GM23338 (cell line): ENCODE measurements at places on chromosomes 11 and 22. TPM values are rescaled to one million over a fixed set of nuclear protein-coding genes. Genes with fewer than 3 reads are reported as not detected.

DNA sequence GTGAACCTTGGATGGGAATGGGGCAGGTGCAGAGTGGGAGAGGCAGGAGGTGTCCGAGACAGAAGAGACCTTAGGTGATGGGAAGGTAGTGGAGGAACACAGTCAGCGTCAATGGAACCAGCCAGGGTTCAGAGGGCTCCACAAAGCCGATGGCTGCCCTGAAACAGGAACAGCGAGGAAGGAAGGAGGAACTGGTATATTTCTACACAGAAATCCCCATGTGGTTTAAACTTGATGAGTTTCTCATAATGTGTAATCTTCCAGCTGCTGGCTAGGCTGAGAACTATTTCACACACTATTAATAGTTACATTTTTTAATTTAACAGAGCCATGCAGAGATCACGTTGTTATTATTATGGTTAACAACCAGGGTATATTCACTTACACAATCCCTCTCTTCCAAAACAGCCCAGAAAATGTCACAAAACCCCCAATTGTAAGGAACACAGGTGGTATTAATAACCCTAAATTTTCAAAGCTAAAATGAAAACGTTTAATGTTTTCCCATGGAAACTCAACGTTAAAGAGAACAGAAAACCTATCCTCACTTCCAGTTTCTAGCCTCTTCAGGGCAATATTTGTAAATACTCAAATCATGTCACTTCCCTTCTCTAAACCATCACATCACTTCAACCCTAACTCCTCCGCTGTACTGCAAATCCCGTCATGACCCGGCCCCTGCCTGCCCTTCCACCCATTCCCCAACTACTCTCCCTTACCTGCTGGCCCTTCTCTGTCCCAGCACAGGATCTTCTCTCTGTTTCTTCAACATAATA, 74.5 kb upstream of the ARFGAP3 start:
- H3K27ac ChIP-seq, result no peak overlapping the region; the same call in 1 of the 2 replicates
- H3K4me1 ChIP-seq, result no peaks in the 10 kb centered on the region
- H3K4me3 ChIP-seq, result no peak overlapping the region
- no peak for DNase-seq
- no peaks in the 10 kb centered on the region for H3K36me3 ChIP-seq

DNA sequence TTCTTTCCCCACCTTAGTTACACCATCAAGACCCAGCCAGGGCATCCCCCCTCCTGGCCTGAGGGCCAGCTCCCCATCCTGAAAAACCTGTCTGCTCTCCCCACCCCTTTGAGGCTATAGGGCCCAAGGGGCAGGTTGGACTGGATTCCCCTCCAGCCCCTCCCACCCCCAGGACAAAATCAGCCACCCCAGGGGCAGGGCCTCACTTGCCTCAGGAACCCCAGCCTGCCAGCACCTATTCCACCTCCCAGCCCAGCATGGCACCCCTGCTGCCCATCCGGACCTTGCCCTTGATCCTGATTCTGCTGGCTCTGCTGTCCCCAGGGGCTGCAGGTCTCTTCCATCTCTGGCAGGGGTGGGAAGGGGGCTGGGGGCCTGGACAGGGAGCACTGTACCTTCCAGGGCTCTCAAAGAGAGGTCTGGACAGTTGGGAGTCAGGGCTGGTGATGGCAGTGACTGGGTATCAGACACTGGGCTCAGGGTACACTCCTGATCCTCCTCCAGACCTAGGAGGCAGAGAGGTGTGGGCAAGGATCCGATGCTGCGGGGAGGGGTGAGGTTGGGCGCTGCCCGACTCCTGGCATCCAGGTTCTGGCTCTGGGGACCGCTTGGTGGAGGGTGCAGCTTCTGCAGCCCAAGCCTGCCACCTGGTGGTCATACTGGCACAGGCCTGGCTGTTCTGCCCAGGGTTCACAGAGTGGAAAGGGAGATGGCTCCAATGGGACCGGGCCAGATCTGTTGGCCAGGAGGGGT, at the start of gene UPK2:
Gene UPK2 (plus strand): TSS at position 205 of the 753 bp plus-strand sequence. CDS start 53 bp downstream, at position 258.
- no peaks in the 10 kb centered on the region for H3K4me1 ChIP-seq
- peak; percentile 94 for DNase-seq
- no peak within 1 kb of the TSS for H3K27ac ChIP-seq
- no peak within 1 kb of the TSS for H3K4me3 ChIP-seq
- no peaks in the 10 kb centered on the region for H3K36me3 ChIP-seq
- no peaks in the 10 kb centered on the region for H3K27me3 ChIP-seq

NF2 gene
- total RNA-seq, result 50.6 and 54.5 TPM in 2 replicates

DNA sequence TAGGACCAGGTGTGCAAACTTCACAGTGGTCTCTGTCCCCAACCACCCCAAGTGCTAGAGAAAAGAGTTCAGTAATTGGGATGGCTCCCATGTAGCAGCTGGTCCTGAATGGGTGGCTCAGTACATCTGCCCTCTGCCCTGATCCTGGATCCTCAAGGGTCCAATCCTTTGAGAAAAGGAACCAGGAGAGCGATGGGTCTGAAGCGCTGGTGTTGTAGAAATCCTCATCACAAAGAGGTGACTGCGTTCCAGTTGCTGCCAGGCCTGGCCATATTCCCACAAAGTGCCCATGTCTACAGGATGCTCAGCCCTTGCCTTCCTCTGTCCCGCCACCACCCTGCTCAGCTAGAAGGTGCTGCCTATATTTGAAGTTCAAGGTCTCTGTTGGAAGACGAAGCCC, 6.2 kb upstream of the C22orf39 start:
- H3K4me1 ChIP-seq, result peaks cover 2% of the 10 kb centered on the region; the same call in 1 of the 2 replicates
- no peak overlapping the region for H3K27ac ChIP-seq
- no peak overlapping the region for H3K4me3 ChIP-seq
- H3K27me3 ChIP-seq, result no peaks in the 10 kb centered on the region
- peaks cover 38% of the 10 kb centered on the region for H3K36me3 ChIP-seq

DNA sequence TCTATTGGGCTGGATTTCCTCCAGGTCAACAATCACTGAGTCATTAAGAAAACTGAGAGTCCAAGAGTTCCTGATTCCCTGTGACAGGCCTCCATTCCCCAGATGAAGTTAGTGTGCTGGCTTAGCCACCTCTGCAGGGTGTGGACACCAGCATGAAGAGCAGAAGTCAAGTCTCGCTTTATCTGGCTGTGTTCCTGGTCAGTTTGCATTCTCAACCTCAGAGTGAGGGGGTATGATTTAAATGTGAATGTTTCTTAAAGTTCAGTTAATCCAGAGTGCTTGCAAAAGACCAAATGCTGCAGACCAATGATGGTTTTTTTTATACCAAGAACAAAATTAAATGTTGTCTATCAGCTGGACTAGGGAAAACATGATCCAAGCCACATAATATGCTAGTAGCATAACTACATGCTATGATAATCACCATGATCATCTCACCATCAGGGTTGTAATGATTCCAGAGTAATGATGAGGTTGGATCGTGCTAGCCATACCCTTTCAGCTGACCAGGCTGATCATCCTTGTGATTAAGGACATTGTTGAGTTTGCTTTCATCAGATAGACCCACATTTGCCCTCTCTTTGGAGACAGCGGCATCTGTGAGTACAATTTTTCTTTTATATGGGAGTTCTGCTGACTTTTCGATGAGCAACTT, 145.8 kb upstream of the ARHGAP20 start:
- no peak overlapping the region for H3K4me3 ChIP-seq
- H3K36me3 ChIP-seq, result no peaks in the 10 kb centered on the region
- H3K4me1 ChIP-seq, result 0 out of 2 replicates have a peak, but pooled peaks cover 5% of the 10 kb centered on the region
- H3K27me3 ChIP-seq, result no peaks in the 10 kb centered on the region
- H3K27ac ChIP-seq, result no peak overlapping the region
- DNase-seq, result no peak

PATE2 gene
- total RNA-seq, result not detected in 2 replicates

DNA sequence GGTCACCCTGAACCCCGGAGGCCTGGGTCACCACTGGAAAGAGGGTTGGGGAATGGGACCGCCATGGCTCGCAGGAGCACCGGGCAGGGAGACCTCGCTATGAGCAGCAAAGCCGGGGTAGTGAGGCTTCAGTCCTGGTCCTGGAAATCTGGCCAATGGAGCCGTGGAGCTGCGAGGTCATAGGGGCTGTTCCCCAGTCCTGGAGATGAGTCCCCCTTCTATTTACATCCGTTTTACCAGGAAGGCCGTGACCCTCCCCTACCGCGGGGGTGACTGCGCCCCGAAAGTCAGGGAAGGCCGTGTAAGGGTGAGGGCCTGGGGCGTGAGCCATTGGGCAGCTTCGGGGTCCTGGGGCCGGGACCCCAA, 449 bp downstream of the PIDD1 start:
- H3K27me3 ChIP-seq, result no peaks in the 10 kb centered on the region
- H3K36me3 ChIP-seq, result no peaks in the 10 kb centered on the region
- H3K27ac ChIP-seq, result no peak overlapping the region
- peaks cover 7% of the 10 kb centered on the region; the same call in 1 of the 2 replicates for H3K4me1 ChIP-seq

DRAP1 gene
- total RNA-seq, result 83.0 and 121 TPM in 2 replicates

TMEM225 gene
- not detected in 2 replicates for total RNA-seq

GRCh38 chr11:81967242-81967641, 766.4 kb downstream of the FAM181B start:
- DNase-seq, result no peak
- H3K27ac ChIP-seq, result no peak overlapping the region
- H3K27me3 ChIP-seq, result no peaks in the 10 kb centered on the region
- H3K4me1 ChIP-seq, result no peaks in the 10 kb centered on the region
- no peaks in the 10 kb centered on the region for H3K36me3 ChIP-seq

DNA sequence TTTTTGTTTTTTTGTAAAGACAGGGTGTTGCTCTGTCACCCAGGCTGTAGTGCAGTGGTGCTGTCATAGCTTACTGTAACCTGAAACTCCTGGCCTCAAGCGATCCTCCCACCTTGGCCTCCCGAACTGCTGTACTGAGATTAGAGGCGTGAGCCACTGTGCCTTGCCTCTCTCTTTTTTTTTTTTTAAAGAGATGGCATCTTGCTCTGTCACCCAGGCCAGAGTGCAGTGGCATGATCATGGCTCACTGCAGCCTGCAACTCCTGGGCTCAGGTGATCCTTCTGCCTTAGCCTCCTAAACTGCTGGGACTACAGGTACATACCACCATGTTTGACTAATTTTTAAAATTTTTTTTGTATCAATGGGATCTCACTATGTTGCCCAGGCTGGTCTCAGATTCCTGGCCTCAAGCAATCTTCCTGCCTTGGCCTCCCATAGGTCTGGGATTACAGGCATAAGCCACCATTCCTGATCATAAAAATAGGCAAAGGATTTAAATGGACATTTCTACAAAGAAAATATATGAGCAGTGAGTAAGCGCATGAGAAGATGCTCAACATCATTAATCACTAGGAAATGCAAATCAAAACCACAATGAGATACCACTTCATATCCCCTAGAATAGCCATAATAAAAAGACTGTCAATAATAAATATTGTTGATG, 17.3 kb upstream of the CLNS1A start:
- H3K27ac ChIP-seq, result no peak overlapping the region
- no peak overlapping the region for H3K4me3 ChIP-seq
- no peaks in the 10 kb centered on the region for H3K36me3 ChIP-seq
- H3K4me1 ChIP-seq, result no peaks in the 10 kb centered on the region
- no peak for DNase-seq

SYT7 gene
- 7.0 and 10.3 TPM in 2 replicates for total RNA-seq

DNA sequence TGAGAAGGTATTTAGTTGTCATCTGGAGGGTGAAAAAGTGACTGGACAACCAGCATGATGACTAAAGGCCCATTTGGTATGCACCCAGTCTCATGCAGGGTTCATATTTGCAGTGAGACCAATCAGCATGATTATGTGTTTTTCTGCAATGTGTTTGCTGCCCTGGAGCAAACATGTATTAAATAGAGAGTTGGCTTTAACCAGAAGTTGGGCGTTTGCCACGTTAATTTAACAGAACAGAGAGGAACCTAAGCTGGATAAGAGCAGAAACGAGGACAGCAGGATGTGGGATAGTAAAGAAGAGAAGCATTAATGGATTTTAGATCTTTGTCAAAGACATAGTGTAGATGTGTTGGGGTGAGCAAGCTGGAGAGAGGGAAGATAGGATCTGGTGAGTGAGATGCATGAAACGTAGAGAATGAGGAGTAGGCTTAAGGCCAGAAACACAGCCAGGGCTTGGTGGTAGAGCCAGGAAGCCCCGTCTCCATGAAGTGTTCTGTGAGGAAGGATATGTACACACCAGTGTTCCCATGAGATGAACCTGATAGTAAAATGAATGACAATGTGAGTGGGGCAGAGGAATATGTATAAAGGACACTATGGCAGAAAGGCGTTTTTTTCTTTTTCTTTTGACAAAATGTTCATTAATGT, 164.0 kb upstream of the PDGFD start:
- no peak overlapping the region for H3K27ac ChIP-seq
- H3K4me1 ChIP-seq, result no peaks in the 10 kb centered on the region
- no peak overlapping the region for H3K4me3 ChIP-seq
- H3K36me3 ChIP-seq, result peaks cover 5% of the 10 kb centered on the region; the same call in 1 of the 2 replicates

MED19 gene
- 15.2 and 17.7 TPM in 2 replicates for total RNA-seq

GRCh38 chr11:128629516-128630106, 42.3 kb upstream of the ETS1 start:
- H3K4me3 ChIP-seq, result no peak overlapping the region
- no peak for DNase-seq
- H3K27ac ChIP-seq, result no peak overlapping the region
- H3K27me3 ChIP-seq, result no peaks in the 10 kb centered on the region

C11orf16 gene
- not detected in 2 replicates for total RNA-seq

- no peaks in the 10 kb centered on the region for H3K27me3 ChIP-seq
- H3K4me1 ChIP-seq, result peaks cover 44% of the 10 kb centered on the region
- peak overlapping the region; percentile 21 for H3K4me3 ChIP-seq
- peak; percentile 62 for DNase-seq
- H3K27ac ChIP-seq, result peak overlapping the region; percentile 85
Observed at GRCh38 chr11:95337972-95338429, 107.0 kb upstream of the SESN3 start.

GRCh38 chr11:8232849-8233606, 30.6 kb downstream of the LMO1 start:
- H3K27ac ChIP-seq, result no peak overlapping the region
- no peak overlapping the region for H3K4me3 ChIP-seq
- H3K27me3 ChIP-seq, result no peaks in the 10 kb centered on the region

DNA sequence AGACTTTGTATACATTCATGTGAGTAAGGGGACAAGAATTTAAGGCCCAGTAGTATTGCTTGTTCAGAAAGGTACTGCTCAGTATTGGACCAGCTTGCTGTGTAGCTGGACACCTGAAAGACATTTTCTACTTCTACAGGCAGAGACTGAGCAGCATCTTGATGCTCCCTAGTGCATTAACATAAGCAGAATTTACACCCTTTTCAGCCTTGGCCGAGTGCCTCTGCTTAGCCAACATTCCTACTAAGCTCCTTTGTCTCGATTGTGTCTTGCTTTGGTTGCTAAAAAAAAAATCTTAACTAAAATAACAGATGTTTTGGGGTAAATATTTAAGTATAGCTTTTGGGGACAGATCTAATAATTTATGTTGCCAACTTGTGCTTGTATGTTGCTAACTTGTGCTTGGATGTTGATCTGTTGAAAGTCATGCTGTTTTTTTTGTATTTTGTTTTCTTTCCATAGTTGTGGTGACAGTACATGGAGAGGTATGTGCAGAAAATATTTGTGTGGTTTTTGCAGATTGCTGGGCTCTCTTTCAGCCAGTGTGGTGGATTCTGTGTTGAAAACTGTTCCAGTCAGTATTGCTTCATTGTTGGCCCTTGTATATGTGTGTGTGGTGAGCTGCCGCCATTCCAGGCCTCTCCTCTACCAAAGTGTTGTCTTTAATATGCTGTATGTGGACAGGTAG, 3.7 kb downstream of the PTS start:
- no peaks in the 10 kb centered on the region for H3K27me3 ChIP-seq
- H3K36me3 ChIP-seq, result peaks cover 18% of the 10 kb centered on the region; the same call in 1 of the 2 replicates
- H3K4me3 ChIP-seq, result no peak overlapping the region
- DNase-seq, result no peak
- peaks cover 7% of the 10 kb centered on the region for H3K4me1 ChIP-seq
